ENCODE measurements at places on chromosomes 12 and 14. TPM values are rescaled to one million over a fixed set of nuclear protein-coding genes. Genes with fewer than 3 reads are reported as not detected.

DNA sequence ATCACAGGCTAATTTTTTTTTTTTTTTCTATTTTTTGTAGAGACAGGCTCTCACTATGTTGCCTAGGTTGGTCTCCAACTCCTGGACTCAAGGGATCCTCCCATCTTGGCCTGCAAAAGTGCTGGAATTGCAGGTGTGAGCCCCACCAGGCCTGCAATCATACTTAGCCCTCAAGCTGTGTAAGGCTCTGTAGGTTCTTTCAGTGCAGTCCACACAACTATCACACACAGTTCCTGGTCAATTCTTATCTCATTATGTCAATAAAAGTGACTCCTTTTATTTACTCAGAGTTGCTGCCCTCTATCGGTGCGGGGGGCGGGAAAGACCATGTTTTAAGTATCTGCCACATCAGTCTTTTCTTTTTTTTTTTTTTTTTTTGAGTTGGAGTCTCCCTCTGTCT lies 29.0 kb downstream of the SLC2A3 start:
- DNase-seq, result peak; percentile 36

- no peak for DNase-seq
Measured at GRCh38 chr14:61076556-61076955, 95.5 kb downstream of the SLC38A6 start.

DNA sequence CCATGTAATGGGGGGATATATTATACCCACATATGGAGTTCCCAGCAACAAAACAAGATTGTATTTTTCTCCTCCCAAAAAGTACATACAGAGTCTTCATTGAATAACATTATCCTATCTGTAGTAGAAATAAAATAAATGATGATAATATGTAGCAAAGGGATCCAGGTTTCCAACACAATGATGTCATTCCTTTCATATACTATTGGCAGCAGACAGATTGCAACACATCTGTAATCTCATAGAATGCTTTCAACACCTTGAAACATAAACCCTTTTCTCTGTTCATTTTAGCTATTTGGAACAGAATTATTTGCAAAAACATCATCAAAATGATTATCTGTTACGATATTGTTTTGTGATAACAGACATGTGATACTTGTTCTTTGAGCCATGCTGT lies 317.6 kb downstream of the DPF3 start:
- no peak for DNase-seq

The DHRS4L2 gene
- total RNA-seq, result 18.9 TPM

The RFLNA gene
- total RNA-seq, result 0.47 TPM

The TAS2R42 gene
- not detected for total RNA-seq

All from left cardiac atrium (tissue), 4 donors.